A549 treated with Hydrocortisone at 1 μM for 4 hours (cell line): ENCODE measurements at places on chromosomes 6 and 20. TPM values are rescaled to one million over a fixed set of nuclear protein-coding genes. Genes with fewer than 3 reads are reported as not detected.

The SLC35D3 gene
- 0.05 to 0.09 TPM (median 0.06 TPM) in 3 of 5 replicates, not detected in the others for total RNA-seq

The PNPLA1 gene
- 0.08 TPM in 1 of 5 replicates, not detected in the others for total RNA-seq

The CRISP3 gene
- total RNA-seq: not detected in 5 replicates

The MYH7B gene
- 0.02 to 0.12 TPM (median 0.09 TPM) in 5 replicates for total RNA-seq

The FAM229B gene
- total RNA-seq: 4.0 to 11.1 TPM (median 9.4 TPM) in 5 replicates

The ZSCAN9 gene
- 5.8 to 8.3 TPM (median 6.9 TPM) in 5 replicates for total RNA-seq

The FOXS1 gene
- 0.20 to 0.42 TPM (median 0.39 TPM) in 5 replicates for total RNA-seq

The MOXD1 gene
- total RNA-seq: 1.3 to 2.7 TPM (median 1.5 TPM) in 5 replicates

The APCDD1L gene
- 0.05 to 0.14 TPM (median 0.06 TPM) in 4 of 5 replicates, not detected in the other for total RNA-seq

The SCRT2 gene
- total RNA-seq: 0.02 TPM in 1 of 5 replicates, not detected in the others

The SLCO4A1 gene
- 11.4 to 13.4 TPM (median 12.6 TPM) in 5 replicates for total RNA-seq

The FAM209A gene
- total RNA-seq: 0.21 to 0.52 TPM (median 0.30 TPM) in 5 replicates

The HUS1B gene
- total RNA-seq: 0.14 to 0.49 TPM (median 0.27 TPM) in 4 of 5 replicates, not detected in the other

The CCM2L gene
- 0.28 to 0.68 TPM (median 0.36 TPM) in 5 replicates for total RNA-seq

The TREML1 gene
- total RNA-seq: not detected in 5 replicates

The NEU1 gene
- total RNA-seq: 25.7 to 32.9 TPM (median 26.4 TPM) in 5 replicates

The PDYN gene
- not detected in 5 replicates for total RNA-seq

The NNAT gene
- not detected in 5 replicates for total RNA-seq

The CEP57L1 gene
- 6.0 to 9.9 TPM (median 8.6 TPM) in 5 replicates for total RNA-seq

The GSTA3 gene
- total RNA-seq: not detected in 5 replicates

The SRMS gene
- total RNA-seq: 0.11 to 0.15 TPM (median 0.13 TPM) in 5 replicates

The HSPA1B gene
- total RNA-seq: 110 to 176 TPM (median 161 TPM) in 5 replicates

The F13A1 gene
- total RNA-seq: not detected in 5 replicates

The PRPH2 gene
- not detected in 5 replicates for total RNA-seq

The TTK gene
- 15.9 to 23.6 TPM (median 18.1 TPM) in 5 replicates for total RNA-seq

The COL9A3 gene
- 0.33 to 0.70 TPM (median 0.55 TPM) in 5 replicates for total RNA-seq

The MAP7 gene
- total RNA-seq: 18.0 to 22.9 TPM (median 21.1 TPM) in 5 replicates

The IER3 gene
- total RNA-seq: 46.5 to 68.8 TPM (median 60.6 TPM) in 5 replicates

The SEL1L2 gene
- total RNA-seq: not detected in 5 replicates

The SLC32A1 gene
- not detected in 5 replicates for total RNA-seq

The TRIM40 gene
- not detected in 5 replicates for total RNA-seq

The MLN gene
- total RNA-seq: not detected in 5 replicates

The TAPBP gene
- 35.1 to 42.4 TPM (median 36.9 TPM) in 5 replicates for total RNA-seq

The OPN5 gene
- not detected in 5 replicates for total RNA-seq

The FAM83C gene
- total RNA-seq: 0.06 to 0.16 TPM (median 0.13 TPM) in 5 replicates

The AP5S1 gene
- 15.1 to 18.7 TPM (median 17.1 TPM) in 5 replicates for total RNA-seq

The CDC40 gene
- total RNA-seq: 6.3 to 11.0 TPM (median 8.3 TPM) in 5 replicates

The NTSR1 gene
- 0.06 to 0.17 TPM (median 0.08 TPM) in 5 replicates for total RNA-seq

The PLEKHG1 gene
- 0.32 to 1.3 TPM (median 0.58 TPM) in 5 replicates for total RNA-seq

The CD24 gene
- 242 to 318 TPM (median 301 TPM) in 5 replicates for total RNA-seq

The LRRC73 gene
- 0.71 to 1.4 TPM (median 1.1 TPM) in 5 replicates for total RNA-seq

The ID4 gene
- total RNA-seq: 0.63 to 1.3 TPM (median 0.86 TPM) in 5 replicates

The PHF3 gene
- total RNA-seq: 7.4 to 13.6 TPM (median 9.2 TPM) in 5 replicates

The TP53TG5 gene
- not detected in 5 replicates for total RNA-seq

The BNIP5 gene
- 0.02 to 0.05 TPM (median 0.03 TPM) in 4 of 5 replicates, not detected in the other for total RNA-seq

The PPP1R3G gene
- 1.9 to 2.2 TPM (median 2.1 TPM) in 5 replicates for total RNA-seq

The ARMH2 gene
- not detected in 5 replicates for total RNA-seq

The BMP6 gene
- total RNA-seq: 13.4 to 20.4 TPM (median 18.7 TPM) in 5 replicates

The ZSCAN16 gene
- total RNA-seq: 3.1 to 5.4 TPM (median 4.2 TPM) in 5 replicates

The SAMD10 gene
- total RNA-seq: not detected in 5 replicates

The ENPP1 gene
- total RNA-seq: 1.2 to 1.6 TPM (median 1.6 TPM) in 5 replicates
